ENCODE measurements at places on chromosomes 1 and 21.

DNA sequence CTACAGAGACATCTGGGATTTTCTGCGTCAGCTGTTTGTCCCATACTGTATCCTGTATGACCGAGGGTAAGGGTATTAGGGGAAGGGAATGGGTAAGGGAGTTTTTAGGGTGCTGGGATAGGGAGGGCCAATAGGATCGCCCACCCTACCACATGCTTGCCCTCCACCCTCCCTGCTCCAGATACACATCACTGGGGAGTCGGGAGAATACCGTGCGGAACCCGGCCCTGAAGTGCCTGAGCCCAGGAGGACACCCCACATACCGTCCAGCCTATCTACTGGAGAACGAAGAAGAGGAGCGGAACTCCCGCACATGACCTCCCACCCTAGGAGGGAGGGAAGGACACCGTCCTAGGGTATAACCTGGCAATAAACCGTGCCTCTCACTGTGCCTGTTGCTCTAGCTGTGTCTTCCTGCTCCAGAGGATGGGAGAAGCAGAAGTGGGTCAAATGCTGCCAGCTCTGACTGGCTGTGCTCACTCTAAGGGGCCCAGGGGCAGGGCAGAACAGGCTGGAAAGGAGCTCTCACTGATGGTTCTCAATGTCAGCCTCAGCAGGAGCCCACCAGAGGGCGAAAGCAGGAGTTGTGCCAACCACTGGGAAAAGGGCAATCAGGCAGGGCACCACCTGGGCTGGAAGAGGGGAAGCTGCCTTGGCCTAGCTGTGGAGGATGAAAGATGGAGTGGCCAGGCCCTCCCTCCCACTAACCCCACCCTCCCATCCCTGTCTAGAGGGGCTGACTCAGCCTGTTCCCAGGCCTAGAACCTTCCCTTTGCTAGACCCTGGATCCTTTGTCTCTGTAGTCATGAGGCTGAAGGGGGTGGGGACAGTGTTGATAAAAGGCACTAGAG, 440 bp upstream of the LENEP start:
- peak; percentile 34 for DNase-seq

GRCh38 chr21:31287201-31287600, 56.9 kb downstream of the TIAM1 start:
- no peak for DNase-seq

- DNase-seq = no peak
These were observed 2.9 kb downstream of the KCNE1 start for GRCh38 chr21:34509151-34509550.

- no peak for DNase-seq
These were observed 133.1 kb downstream of the LRRC40 start for GRCh38 chr1:70072231-70072751.

DNA sequence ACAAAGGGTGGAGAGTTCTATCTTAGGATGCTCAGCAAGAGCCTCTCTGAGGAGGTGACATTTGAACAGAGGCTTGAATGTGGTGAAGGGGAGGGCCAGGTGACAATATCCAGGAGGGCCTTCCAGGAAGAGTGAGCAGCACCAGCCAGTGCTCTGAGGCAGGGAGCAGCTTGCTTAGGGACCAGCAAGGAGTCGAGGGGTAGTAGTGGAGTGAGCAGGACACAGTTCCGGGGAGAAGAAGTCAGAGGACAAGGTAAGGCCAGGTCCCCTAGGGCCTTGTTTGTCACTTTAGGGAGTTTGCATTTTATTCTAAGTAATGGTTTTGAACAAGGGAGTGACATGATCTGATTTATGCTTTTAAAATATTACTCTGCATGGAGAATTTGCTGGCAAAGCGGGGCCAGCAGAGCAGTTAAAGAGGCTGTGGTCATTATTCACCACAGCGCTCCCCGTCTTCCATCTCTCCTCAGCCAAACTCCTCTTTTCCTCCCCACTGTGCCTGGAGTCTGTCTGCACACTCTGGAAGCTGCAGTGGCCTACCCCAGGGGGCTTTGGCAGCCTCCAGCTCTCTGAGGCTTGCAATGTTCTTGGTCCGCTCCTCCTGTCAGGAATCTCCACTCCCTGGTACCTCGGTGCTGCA, 17.0 kb upstream of the CSF1 start:
- no peak for DNase-seq

- DNase-seq = no peak
These were observed 392 bp downstream of the GSTM2 start for GRCh38 chr1:109668123-109668775.

- DNase-seq = peak; percentile 72
These were observed 1.6 kb upstream of the CLSTN1 start for GRCh38 chr1:9825093-9826074.

DNA sequence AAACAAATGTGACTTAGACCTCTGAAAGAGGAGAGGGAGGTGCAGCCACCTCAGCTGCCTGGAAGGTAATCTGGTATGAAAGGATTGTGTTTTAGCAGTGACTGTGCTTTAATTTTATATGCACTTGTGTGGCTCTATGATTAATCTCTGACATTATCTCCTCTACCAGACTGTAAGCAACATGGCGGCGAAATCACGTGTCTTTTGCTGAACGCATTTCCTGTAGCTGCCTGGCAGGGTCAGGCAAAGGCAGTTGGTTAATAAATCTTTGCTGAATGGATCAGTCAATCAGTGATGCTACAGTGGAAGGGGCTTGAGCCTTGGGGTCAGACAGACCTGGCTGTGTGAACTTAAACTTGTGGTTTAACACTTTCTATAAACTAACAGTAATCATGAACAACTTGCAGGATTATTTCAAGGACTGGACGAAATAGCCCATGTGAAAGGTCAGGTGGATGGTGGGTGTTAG, 96.9 kb downstream of the ADSS2 start:
- no peak for DNase-seq

GRCh38 chr1:195335541-195335940, 1272.7 kb downstream of the KCNT2 start:
- no peak for DNase-seq

- no peak for DNase-seq
These were observed 12.5 kb downstream of the GPR137B start for GRCh38 chr1:236154671-236155398.

DNA sequence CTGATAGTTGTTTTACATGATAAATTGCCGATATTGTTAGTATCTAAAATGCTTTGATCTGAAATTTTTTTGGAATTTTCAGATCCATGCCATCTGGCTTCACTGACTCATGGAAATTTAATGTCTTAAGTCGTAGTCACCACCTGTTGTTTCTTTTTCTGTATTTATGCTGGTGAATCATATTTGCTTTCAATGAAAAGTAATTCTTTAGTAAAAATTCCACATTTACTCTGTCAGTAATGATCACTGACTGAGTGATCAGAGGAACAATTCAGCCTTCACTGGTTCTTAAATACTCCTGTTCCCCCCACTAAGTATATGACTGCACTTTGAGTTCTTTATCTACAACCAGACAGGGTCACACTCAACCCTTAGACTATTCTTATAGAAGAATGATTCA, 185.6 kb upstream of the NRIP1 start:
- no peak for DNase-seq

- DNase-seq = no peak
These were observed 96.0 kb upstream of the BTG3 start for GRCh38 chr21:17708522-17709265.

DNA sequence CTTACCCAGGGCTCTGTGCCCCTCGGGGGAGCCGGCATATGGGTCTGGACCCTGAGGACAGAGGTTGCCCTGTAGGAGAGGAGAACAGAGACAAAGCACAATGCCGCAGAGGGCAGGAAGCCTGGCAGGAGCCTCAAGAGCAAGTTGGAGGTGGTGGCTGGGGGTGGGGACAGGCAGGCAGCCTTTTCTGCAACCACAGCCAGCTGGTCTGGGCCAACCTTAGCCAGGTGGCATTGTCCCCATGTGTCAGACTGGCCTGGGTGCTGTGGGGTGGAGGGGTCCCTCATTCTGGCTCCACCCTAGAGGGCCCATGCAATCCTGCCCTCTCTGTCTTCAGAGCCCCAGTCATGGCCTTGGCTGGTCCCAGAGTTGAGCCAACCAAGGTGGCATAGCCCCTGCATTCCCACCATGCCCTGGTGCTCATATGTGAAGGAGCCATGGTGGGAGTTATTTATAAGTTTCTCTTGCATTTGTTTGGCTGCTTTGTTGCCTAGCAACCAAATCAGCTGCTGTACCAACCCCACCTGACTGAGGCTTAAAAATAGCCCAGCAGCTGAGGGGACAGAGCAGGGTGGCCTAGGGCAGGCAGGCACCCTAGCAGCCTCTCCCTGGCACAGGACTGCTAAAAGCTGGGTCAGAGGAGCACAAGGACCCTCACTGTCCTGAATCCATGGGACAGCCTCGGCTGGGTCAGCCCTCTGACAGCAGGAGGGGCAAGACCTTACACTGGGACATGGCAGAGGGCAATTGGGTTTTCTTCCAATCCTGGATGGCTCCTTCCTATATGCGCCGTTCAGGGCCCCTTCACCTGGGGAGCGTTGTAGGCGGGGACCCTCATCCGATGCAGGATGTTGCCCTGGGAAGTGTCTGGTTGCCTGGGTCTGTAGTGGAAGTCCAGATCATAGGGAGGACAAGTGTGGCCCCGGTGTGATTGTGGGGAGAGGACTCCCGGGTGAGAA, 19.5 kb downstream of the MAP7D1 start:
- DNase-seq = no peak

GRCh38 chr1:175193527-175193910, 943 bp upstream of the KIAA0040 start:
- no peak for DNase-seq

DNA sequence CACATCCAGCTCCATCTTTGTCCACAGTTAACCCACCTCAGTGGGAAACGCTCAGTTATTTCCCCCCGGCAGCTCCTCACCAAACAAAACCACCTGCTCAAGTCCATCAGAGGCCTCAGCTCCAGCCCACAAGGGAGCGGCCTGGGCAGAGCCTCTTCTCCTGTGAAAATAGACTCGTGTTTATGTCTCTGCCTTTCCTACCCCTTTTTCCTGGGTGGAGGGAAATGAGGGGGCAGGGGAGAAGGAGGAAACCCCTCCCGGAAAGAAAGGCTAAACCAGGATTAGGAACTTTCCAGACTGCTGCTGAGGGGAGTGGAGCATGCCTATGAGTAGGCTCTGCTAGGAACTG, 81.6 kb downstream of the PAX7 start:
- DNase-seq = no peak

- no peak for DNase-seq
These were observed 202.4 kb upstream of the L1TD1 start for GRCh38 chr1:61992257-61992656.

DNA sequence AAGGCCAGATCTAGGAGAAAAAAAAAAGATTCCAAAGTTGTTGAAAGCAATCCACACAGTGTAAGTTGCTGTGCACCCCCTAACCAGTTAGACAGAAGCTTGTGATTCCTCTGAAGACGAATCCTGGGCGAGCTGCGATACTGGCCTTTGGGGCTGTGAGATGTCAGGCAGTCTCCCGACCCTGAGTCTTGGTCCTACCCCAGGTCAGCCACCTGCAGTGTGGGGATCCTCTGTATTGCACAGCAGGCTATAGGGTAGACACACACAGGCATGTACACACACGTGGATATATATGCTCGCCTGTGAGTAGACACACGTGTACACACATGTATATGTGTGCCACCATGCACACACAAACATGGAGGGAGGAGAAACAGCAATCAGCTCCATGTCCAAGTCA, 12.9 kb downstream of the ACTRT2 start:
- DNase-seq = no peak

- DNase-seq = no peak
These were observed 57.8 kb downstream of the EDARADD start for GRCh38 chr1:236451796-236452373.

DNA sequence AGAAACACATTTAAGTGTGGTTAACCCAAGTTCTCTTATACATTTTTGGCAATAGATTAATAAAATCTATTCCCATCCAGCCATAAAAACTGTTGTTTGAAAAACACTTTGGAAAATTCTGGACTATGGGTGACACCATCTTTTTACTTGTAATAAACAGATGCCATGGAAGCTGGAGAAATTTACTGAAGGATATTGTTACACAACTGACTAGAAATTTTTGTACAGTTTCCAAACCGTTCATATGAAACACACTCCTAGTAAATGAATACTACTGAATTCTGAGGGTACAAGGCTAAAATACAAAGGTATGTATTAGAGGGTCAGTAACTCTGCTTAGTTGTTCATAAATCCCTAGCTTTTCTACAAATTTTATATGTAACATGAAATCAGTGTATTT, 48.7 kb downstream of the TRIM33 start:
- DNase-seq = no peak

DNA sequence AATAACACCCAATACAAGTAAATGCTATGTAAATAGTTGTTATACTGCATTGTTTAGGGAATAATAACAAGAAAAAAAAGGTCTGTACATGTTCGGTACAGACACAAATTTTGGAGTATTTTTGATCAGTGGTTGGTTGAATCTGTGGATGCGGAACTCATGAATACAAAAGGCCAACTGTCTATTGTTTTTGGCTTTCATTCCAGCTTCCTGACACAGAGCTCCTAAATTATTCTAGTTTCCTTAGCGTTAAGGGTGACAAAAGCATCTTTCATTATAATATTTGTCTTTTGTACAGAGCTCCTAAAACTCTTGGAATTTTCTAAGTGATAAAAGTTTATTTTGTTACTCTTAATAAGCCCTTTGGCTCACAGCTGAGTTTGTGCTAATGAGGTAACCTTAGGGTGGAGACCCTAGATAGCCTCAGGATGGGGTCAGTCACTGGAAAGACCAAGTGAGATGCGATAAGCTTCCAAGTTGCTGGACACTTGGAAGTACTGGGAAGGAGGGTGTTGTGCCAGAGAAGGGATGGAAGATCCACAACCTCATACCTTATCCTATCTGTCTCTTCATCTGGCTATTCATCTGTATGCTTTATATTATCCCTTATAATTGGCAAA, 57.4 kb upstream of the PRRC2C start:
- no peak for DNase-seq

DNA sequence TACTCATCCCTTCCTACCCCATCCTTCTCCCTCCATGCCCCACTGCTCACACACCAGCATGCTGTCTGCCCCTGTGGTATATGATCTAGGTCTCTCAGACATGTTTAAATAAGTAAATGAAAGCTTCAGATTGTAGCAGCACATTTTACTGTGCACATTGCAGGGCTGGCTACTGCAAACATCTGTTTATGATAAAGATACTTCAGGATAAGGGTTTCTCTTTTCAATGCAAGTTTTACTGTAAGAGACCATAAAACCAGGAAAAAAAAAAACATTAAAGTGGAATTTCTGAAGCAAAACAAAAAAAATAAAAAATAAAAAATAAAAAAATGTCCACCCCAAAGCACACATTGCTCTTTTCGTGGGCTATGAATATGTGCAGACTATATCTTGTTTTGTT, 184.4 kb downstream of the USH2A start:
- DNase-seq = no peak

GRCh38 chr21:25895565-25896205, 160.9 kb downstream of the GABPA start:
- no peak for DNase-seq

GRCh38 chr1:200178340-200178739, 150.8 kb downstream of the NR5A2 start:
- no peak for DNase-seq

DNA sequence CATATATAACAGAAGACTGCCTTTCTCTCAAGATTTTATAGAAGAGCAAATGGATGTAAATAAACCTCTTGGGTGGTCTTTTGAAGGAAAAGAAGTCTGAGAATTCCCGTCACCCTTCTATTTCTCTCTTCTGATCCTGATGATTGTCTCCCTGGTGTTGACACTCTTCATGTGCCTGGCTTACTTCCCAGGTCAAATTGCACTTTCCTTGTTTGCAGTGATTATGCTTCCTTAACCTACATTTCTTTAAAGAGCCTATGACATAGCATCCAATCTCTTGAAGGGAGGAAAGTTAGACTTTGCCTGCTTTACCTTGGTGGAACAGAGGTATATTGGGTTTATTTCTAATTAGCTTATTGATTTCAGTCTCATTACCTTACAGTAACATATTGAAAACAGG, 80.1 kb downstream of the LRRC53 start:
- DNase-seq = no peak

All from lower lobe of right lung (tissue), 2 donors.